AG04450 (cell line): ENCODE measurements at places on chromosomes 16 and 17.

DNA sequence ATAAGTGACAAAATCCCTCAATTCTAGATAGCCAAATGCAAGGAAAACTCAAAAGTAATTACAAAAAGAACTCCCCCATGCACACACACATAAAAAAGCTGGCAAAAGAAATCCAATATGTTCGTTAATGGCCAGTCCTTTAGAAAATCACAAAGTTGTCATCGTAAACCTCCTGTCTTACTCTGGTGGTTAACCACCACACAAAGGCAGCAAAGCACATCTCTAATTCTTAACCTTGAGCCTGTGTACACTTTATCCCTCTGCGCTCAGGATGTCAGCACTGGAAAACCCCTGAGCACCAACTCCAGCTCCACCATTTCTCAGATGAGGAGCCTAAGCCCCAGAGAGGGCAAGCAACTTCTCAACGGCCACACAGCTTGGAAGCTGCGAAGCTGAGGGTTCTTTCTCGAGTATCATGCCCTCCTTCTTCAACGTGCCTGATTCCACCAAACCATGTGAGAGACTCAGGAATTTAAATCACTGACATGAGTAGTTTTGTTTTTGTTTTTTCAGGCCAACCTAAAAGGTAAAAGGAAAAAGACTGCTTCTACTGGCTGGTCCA, 72.5 kb downstream of the C16orf95 start:
- no peak for DNase-seq

DNA sequence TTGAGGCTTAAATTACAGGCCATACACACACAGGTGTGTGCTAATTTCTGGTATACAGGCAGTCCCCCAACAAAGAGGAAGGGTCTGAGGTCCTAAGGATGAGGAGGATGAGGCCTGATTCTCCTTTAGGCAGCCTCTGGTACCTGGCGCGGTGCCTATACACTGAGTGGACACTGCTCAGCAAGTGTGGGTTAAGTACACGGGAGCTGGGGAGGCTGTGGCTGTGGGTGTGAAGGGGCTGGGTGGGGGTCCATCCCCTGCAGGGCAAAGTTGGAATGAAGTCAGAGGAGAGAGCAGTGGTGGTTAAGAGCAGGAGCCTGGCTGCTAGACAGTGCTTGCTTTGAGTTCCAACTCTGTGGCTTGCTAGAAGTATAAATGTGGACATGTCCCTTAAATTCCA, 10.9 kb downstream of the MRM1 start:
- no peak for DNase-seq

DNA sequence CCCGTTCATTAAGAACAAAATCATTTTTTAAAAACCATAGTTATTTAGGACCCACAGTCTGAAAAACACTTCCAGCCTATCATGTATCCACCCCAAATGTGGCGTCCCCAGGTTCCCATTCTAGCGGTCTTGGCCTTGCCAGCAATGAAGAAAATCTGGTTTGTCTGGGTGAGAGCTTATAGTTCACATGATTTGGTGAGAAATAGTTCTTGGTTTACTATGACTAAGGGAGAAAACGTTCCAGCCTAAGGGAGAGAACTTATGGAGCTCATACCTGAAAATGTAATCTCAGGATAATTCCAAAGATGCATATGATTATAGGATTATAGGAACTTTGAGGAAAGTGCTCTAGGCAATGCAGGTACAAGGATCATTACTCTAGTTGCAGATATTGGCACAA, 4.8 kb downstream of the MARVELD3 start:
- no peak for DNase-seq

- no peak for DNase-seq
Measured at GRCh38 chr17:45038728-45039634, 12.5 kb downstream of the DCAKD start.

GRCh38 chr16:86158688-86159360, 259.9 kb downstream of the IRF8 start:
- DNase-seq: no peak

DNA sequence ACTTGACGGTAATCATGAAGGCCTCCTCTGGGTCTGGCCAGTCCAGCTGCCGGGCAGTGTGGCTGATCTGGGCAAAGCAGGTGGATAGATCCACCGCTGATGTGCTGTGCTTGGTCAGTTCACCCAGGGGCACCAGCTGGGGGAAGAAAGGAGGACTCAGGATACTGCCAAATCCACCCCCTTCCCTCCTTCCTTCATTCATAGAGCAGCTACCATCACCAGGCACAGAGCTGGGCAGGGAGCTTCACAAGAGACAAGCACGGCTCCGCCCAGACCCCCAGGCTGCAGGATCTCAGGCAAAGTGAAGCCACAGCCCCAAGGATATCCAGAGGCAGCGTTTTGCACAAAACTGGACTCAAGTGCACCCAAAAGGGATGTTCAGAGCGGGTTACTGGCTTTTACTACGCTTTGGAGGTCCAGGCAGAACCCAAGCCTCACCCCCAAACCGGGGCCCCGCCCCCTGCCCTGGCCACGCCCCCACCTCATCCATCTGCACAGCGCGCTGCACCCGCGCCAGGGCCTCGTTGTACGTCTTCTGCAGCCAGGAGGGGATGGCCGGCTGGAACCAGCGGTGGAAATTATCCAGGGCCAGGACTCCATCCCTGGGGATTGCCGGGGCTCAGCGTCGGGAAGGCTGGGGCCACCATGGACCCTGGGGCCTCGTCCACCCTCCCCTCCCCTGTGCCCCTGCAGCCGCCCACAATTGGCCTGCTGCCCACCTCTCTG, 9.1 kb downstream of the UNC13D start:
- no peak for DNase-seq

DNA sequence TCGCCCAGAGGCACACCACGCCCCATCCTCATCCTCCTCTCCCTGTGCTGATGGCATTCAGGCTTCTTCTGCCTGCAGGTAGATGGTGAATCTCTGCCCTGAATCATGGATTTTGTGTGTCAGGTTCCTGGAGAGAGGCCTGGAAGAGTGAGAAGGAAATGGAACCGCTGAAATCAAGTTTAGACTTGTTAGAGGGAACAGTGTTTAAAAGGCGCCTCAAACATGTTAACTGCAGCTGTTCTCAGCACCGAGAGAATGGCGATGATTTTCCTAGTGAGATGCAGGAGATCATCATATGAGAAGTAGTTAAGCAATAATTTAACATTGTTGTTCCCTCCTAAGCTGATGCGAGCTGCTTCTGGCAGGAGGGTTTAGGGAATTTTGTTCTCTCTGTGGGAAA, 744.4 kb upstream of the EEF2KMT start:
- no peak for DNase-seq
